ENCODE measurements at places on chromosomes 4 and X.

- no peak for DNase-seq
Measured at GRCh38 chrX:11998944-11999343, 139.3 kb upstream of the FRMPD4 start.

DNA sequence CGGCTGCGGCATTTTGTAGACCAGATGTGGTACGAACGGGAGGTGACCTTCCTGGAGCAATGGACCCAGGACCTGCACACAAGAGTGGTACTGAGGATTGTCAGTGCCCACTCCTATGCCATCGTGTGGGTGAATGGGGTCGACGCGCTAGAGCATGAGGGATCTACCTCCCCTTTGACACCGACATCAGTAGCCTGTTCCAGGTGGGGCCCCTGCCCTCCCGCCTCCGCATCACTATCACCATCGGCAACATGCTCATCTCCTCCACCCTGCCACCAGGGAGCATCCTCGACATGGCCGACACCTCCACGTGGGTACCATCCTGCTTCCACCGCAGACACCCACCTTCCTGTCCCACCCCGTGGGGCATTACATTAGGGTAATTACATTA lies 46.2 kb downstream of the SMARCA5 start:
- DNase-seq = peak; percentile 7

- no peak for DNase-seq
Measured at GRCh38 chrX:71109051-71109450, 2.3 kb downstream of the IL2RG start.

DNA sequence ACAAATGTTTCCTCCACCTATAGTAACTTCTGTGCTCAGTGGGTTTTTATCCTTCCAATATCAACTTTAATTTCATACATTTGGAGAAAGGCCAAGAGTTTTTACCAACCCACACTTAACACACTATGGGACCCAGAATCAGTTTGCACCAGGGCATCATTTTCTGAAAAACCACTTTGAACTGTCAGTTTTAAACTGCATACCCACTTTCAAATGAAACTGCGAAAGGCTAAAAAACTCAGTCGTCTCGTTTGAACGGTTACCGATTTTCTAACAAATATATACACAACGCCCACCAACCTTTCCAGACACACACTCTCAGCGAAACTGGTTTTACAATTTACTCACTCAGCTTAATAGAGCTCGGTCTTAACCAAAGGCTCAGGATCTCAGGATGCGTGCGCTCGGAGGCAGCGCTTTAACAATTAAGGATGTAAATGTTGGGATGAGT lies 376 bp downstream of the ABCG2 start:
- no peak for DNase-seq

DNA sequence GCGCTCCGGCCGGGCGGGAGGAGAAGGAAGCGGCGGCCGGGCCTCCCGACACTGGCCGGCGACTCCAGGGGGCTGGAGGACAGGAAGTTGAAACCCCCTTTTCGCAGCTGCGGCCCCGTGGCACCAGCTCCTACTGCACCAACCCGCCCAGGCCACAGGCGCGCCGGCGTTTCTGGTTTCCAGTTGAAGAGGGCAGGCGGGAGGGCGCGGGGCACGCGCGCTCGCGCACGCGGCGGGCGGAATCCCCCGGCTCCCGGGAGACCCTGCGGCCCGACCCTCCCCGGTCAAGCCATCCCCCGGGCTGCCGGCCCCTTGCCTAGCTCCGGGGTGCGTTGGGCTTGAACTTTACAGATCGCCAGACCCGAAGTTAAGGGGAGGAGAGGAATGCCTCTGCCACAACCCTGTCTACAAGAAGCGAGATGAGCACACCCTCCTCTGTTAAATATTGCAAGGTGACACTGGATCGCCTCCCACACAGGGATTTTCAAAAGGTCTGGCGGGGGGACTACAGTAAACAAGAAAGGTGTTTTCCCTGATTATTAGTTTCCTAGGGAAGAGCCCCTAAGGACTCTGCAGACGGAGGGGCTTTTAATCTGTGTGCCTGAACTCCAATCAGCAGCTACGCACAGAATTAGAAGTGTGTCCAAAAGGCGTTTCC lies 1.4 kb downstream of the ELOVL6 start:
- no peak for DNase-seq

DNA sequence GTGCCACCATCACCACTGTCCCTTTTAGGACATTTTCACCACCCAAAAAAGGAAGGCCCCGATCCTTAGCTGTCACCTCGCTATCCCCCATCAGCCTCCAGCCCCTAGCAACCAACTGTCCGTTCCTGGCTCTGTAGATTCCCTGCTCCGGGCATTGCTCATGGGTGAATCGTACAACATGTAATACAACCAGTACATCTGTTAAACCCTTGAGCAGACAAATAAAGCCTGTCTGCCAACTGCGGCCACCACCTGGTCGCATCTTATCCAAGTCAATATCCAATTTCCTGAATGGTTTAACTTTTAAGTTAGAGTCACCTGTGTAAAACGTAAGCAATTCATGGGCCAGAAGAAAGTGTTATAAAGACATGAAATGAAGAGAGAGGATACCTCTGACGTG lies 251.9 kb downstream of the AFAP1 start:
- no peak for DNase-seq

DNA sequence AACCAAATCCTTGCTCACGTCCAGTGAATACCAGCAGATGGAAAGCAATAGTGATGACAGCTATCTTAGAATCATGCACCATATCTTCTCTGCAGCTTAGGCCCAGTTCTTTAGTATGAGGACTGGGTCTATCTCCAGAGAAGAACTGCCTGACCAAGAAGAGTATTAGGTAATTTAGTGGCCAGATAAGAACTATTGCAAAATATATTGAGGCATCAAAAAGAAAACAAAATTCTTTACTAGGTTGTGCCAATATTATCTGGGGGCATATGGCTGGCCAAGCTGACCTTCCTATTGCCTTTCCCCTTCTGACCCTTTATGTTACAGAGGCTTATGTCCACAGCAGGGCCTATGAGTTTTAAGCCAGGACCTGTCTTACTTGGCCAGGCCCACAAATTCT lies 91.2 kb downstream of the RLIM start:
- no peak for DNase-seq

DNA sequence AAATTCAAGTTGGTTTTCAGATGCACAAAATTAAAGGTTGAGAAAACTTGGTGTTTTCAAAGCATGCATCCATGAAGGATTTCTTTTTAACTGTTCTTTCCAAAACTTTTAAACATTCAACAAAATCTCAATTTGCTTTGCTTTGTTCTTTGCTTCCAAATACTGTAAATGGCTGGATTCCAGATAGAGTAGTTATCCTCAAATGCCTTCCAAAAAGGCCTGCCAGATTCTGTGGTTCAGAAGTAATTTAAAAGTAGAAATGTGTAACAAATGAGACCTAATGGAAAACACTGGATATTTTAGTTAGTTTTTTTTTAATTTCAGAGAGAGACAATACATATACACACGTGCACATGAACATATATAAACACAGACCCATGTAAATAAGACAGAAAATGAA lies 97.3 kb downstream of the NR3C2 start:
- no peak for DNase-seq

- DNase-seq = no peak
Measured at GRCh38 chr4:180028682-180029081, 2214.5 kb upstream of the TENM3 start.

GRCh38 chr4:169770416-169770815 lies 12.7 kb upstream of the HPF1 start:
- no peak for DNase-seq

- DNase-seq = no peak
Measured at GRCh38 chrX:46647251-46647650, 73.7 kb downstream of the CHST7 start.
